ENCODE measurements at places on chromosomes 3 and 15. TPM values are rescaled to one million over a fixed set of nuclear protein-coding genes. Genes with fewer than 3 reads are reported as not detected.

GRCh38 chr3:28617821-28618220, 269.2 kb upstream of the AZI2 start:
- no peak overlapping the region for H3K27ac ChIP-seq
- H3K4me3 ChIP-seq: no peak overlapping the region
- no peaks in the 10 kb centered on the region for H3K27me3 ChIP-seq

GRCh38 chr3:151276687-151277042, 1.7 kb downstream of the P2RY14 start:
- no peaks in the 10 kb centered on the region for H3K27me3 ChIP-seq
- no peaks in the 10 kb centered on the region for H3K36me3 ChIP-seq
- H3K4me1 ChIP-seq: no peaks in the 10 kb centered on the region
- no peak overlapping the region for H3K4me3 ChIP-seq

DNA sequence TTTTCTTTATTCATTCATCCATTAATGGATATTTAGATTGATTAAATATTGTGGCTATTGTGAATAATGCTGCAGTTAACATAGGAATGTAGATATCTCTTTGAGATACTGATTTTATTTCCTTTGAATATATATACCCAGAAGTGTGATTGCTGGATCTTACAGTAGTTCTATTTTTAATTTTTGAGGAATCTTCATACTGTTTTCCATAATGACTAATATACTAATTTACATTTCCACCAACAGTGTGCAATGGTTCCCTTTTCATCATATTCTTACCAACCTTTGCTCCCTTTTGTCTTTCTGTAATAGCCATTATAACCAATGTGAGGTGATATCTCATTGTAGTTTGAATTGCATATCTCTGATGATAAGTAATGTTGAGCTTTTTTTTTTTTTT, 106.3 kb downstream of the OTOL1 start:
- no peak overlapping the region for H3K27ac ChIP-seq
- no peaks in the 10 kb centered on the region for H3K36me3 ChIP-seq
- H3K4me1 ChIP-seq: peaks cover 10% of the 10 kb centered on the region
- H3K4me3 ChIP-seq: no peak overlapping the region

Gene CP
- total RNA-seq: 2.8 TPM

Gene PTX3
- total RNA-seq: 2.4 TPM

Gene MEX3B
- 15.7 TPM for total RNA-seq
